NCI-H460 (cell line): ENCODE measurements at places on chromosomes 4 and X. TPM values are rescaled to one million over a fixed set of nuclear protein-coding genes. Genes with fewer than 3 reads are reported as not detected.

The SH3RF1 gene
- 3.9 and 4.4 TPM in 2 replicates for total RNA-seq

The CCDC120 gene
- 0.22 and 0.52 TPM in 2 replicates for total RNA-seq

The ADH1A gene
- not detected in 2 replicates for total RNA-seq

The SLIT2 gene
- not detected in 2 replicates for total RNA-seq

The ELK1 gene
- total RNA-seq: 36.4 and 40.4 TPM in 2 replicates

- no peak for DNase-seq
Measured at GRCh38 chrX:431056-431455, 44.3 kb upstream of the PPP2R3B start.

DNA sequence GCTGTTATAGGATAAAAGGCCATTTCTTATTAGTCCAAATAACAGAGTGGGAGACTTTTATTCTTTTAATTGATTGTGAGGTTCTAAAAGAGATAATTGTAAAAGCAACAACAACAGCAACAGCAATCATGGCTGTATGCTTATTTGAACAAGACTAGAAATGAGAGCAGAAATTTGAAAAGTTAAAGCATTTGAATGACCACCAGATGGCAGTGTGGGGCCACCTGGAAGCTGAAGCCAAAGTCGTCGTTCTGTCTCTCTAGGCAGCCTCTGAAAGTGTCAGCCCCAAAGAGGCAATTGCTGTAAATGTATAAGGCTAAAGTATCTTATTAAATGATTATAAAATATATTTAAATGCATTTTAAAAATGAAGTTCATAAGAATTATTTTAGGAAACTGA lies 42.2 kb downstream of the SH2D1A start:
- DNase-seq: peak; percentile 52

DNA sequence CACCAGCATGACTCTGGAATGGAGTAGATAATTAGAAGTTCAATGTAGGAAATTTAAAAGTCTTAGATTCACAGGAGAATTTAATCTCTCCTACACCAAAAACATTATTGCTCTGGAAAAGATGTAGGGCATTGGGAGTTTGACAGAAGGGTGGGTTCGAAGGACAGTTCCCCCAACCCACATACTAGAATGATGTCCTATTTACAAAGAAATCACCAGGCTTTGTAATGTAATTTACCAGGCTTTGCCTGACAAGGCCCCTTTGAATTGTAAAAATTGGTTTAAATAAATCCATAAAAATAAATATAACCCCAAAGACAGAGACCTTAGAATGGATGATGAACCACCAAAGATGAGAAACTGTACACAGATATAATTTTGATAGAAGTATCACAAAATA lies 399.2 kb upstream of the GRID2 start:
- no peak for DNase-seq

DNA sequence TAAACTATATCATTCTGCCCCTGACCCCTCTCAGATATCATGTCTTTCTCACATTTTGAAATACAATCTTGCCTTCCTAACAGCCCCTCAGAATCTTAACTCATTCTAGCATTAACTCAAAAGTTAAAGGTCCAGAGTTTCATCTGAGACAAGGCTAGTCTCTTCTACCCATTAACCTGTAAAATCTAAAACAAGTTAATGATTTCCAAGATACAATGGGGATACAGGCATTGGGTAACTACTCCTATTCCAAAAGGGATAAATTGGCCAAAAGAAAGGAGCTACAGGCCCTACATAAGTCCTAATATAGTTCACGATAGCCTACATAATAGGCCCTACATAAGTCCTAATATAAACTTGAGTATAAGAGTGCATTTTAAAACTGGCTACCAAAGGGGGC lies 18.9 kb downstream of the ADH6 start:
- no peak for DNase-seq

- no peak for DNase-seq
Measured at GRCh38 chrX:119417376-119417775, 18.2 kb downstream of the SLC25A43 start.

DNA sequence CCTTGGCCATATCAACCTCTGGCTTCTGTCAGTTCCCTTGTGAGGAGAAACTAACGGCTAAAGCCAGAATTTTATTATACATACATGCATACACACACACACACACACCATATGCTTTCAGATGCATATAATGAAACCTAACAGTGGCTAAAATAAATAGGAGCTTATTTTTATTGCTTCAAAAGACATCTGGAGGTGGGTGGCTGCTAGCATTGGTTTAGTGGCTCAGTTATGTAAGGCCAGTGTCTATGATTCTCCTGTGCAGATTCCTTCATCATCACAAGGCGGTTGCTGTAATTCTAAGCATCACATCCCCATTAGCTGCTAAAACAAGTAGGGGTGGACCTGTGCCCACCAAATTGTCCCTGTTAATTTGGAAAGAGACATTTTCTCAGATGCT lies 110.8 kb downstream of the MAPK10 start:
- DNase-seq: no peak

DNA sequence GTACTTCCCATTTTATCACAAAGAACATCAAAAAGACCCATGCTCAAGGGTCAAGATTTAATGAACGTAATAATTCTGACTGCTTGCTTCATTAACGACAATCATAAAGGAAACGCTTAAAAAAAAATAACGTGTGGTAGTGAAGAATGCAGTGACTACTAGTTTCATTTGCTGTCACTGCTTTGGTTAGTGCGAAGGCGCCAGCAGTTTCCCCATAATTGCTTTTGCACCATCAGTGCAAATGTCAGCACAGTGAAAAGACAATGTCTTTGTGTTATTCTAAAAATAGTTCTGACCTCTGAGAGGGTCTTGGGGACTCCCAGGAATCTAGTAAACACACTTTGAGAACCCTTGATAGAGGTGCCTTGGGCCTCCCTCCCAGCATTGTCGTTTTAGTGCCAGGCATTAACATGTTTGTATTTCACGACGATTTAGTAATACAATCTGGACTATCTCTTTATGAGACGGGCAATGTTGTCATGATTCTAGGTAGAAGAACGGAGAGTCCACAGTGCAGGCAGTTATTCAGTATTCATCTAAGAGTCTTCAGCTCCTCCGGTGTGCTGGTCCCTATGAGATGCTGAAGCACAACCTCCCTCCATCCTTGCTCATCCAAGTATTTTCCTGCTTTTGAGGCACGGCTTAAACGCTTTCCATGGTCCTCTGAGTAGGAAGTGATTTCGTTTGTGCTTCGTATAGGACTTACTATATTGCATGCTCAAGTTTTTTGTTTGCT lies 71.0 kb downstream of the AFF1 start:
- DNase-seq: no peak

GRCh38 chrX:49053223-49054072 lies 5.4 kb upstream of the CCDC120 start:
- DNase-seq: peak; percentile 12

DNA sequence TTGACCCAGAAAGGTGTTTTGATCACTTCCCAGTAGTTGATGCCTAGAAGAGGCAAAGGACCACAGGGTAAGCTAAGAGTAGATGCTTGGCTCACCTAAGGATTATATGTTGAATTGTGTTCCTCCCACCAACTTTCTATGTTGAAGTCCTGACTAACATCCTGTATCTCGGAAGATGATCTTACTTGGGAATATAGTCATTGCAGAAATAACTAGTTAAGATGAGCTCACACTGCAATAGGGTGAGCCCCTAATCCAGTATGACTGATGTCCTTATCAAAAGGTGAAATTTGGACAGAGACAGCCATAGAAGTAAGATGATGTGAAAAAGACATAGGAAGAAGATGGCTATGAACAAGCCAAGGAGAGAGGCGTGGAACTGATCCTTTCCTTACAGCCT lies 3.3 kb upstream of the HMGB2 start:
- DNase-seq: no peak

DNA sequence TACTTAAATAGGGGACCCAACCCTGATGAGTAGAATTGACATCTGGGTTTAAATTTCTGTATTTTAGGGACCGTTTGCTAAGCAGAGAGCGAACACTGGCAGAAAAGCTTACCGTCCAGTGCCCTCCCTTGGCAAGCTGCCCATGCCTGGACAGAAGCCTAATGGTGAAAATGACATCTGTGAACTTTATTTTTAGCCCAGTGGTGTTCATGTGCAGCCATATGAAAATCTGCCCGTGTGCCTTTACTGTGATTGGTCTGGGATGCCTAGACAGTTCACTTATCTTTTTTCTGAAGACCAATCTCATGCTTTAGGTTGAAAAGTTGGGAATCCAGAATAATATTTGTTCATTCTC lies 1.1 kb downstream of the STBD1 start:
- DNase-seq: no peak

- no peak for DNase-seq
Measured at GRCh38 chrX:48532161-48532560, 7.4 kb upstream of the TBC1D25 start.

DNA sequence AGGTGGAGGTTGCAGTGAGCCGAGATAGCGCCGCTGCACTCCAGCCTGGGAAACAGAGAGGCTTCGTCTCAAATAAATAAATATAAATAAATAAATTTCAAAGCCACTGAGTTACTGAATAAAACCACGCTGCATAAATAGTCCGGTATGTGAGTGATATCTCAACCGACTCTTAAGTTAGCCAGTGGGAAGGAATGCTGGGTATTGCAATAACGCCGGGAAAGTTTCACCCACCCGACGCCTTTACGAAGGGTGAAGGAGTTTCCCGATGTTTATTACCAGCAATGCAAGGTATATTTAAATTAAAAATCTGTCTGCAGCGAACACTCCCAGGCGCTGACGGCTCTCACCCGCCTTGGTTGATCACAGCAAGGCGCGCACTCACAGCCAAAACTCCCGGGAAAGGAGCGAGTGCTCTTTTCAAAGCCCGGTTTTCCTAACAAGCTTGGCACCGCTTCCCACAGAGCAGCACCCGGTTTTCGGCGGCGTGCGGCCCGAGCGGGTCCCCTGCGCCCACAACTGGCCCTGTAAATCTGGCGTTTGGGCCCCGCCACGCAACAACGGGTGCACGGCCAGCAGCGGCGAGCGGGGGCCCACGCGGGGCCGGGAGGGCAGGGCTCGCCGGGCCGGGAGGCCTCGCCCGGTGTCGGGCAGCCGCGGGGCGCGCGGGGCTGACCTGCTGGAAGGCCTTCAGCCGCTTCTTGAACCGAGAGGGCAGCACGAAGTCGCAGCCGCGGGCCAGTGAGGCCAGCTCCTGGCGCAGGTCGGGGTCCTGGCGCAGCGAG lies 13.7 kb downstream of the PPP2R3B start:
- no peak for DNase-seq

- DNase-seq: no peak
Measured at GRCh38 chr4:89193843-89194242, 82.5 kb downstream of the TIGD2 start.

GRCh38 chrX:17036171-17036961 lies 89.9 kb downstream of the REPS2 start:
- no peak for DNase-seq

DNA sequence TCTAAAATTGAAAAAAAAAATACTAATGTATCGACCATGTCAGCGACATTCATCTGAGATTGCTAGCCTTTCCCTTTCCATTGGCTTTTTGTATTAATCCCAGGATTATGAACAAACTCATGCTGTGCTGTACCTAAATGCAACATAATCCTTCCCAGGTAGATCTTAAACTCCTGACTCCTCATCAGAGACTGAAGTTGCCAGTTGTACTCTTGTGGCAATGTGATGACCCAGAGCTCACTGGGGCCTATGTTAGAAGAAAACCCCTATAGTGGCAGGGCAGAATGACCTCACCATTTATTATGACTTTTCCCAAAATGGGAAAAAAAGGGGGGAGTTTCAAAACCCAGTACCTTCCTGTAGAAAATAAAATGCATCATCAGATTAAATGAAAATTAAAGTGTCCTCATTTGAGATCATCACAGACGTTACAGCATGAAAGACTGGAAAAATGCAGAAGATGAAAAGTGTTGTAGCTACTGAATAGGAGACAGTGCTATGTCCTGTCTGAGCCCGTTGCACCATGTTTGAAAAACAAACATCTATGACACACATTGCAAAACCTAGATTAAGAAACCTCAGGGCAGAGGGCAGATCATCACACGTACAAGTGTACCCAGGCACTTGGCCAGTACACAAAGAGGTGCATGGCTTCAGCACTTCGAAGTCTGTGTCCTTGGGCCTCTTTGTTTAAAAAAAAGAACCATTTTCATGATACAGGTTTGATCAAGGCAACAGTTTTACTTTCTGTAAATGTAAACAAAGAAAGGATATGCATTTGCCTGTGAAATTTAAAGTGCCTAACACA lies 6.8 kb upstream of the ACSL4 start:
- DNase-seq: peak; percentile 56

DNA sequence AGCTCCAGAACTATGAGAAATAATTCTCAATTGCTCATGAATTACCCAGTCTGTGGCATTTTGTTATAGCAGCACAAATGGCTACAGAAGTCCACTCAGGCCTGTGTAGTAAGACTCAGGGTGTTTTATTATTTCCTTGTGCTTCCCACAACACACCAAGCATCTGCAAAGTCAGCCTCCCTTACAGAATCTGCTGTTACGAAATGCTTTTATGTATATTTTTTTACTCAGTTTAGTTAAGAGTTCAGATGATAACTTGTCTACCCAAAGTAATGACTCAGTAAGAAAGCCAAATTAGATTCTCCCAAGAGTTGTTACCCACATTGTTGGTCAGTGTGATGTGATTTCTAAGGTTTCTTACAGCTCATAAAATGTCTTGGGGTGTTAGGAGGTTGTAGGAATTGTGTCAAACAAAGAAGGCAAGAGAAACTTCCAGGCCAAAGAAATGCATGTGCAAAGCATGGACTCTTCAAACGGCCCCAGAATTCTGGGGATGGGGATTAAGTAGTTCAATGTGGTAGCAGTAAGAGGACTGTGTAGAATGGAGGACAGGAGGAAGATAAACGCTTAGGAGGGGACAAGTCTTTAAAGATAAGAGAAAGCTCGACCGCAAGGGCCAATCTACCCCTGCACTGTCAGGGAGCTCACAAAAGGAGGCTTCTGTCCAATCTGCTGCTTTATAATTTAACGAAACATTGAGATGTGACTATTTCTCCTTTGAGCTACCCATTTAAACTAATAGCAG lies 35.4 kb upstream of the TMEM184C start:
- DNase-seq: no peak

DNA sequence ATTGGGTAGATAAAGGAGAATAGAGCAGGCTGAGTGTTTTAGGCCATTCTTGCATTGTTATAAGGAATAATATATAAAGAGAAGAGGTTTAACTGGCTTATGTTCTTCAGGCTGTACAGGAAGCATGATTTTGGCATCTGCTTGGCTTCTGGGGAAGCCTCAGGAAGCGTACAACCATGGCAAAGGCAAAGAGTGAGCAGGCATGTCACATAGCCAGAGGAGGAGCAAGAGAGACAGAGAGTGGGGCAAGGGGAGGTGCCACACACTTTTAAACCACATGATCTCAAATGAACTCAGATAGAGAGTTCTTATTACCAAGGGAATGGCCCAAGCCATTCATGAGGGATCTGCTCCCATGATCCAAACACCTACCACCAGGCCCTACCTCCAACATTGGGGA lies 4.4 kb upstream of the METTL14 start:
- no peak for DNase-seq
